Breast epithelium (tissue), 4 donors: ENCODE measurements at places on chromosomes 13 and 19.

DNA sequence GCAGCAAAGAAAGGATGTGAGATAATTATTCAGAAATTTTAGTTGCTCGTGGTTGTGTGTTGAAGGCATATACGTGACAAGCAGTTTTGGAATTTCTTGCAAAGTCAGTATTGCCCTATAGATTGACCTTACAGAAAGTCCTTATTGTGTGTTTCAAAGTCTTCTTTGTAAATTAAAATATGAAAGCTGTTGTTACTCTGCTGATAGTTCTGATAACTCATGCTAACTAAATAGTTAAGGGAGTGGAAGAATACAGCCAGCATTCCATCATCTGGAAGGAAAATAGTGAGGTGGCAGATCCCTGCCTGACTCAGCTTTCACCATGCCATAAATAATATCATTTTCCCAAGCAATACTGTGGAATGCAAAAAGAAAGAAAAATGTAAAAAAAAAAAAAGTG, 27.2 kb downstream of the WASF3 start:
- no peak for DNase-seq

DNA sequence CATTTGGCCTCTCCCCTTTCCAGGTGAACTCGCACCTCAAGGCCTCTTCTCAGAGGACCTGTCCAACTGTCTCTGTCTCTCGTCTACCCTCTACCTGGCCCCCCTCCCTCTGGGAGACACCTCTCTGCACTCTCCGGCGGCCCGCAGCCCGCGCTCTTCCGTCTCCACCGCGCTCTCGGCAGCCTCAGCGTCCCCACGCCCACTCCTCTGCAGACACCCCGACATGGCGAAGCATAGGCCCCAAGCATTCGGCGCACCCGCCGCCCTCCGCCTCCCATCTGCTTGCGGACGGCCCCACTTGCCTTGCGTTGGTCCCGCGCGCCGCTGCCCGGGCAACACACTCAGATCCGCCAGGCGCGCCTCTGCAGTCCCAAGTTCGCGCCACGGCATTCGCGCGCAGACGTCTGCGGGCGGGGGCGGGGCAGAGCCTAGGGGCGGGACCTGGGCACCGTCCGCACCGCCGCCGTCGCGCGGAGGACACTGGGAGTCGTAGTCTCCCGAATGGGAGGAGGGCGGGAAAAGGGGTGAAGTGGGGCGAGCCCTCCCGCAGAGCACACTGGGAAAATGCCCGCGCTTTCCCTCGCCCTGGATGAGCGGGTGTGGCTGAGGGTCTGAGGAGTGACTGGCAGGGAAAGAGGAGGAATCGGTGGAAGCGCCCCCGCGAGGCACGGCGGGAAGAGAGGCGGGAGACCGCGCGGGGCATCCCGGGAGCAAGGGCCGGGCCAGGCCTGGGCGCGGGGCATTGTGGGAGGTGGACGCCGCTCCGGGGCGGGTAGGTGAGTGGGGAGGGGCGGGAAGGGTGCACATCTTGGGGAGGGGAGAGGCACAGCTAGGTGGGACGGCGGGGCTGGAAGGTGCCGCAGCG, at the start of the genes LIG1 and ZSWIM9:
Gene LIG1, minus strand, starts transcription at position 406 of the 865 bp plus-strand sequence. CDS start 4,778 bp downstream, outside the sequence.
Gene ZSWIM9, plus strand, starts transcription at position 742 of the 865 bp plus-strand sequence. CDS start 1,123 bp downstream, outside the sequence.
- DNase-seq, result peak; percentile 88

DNA sequence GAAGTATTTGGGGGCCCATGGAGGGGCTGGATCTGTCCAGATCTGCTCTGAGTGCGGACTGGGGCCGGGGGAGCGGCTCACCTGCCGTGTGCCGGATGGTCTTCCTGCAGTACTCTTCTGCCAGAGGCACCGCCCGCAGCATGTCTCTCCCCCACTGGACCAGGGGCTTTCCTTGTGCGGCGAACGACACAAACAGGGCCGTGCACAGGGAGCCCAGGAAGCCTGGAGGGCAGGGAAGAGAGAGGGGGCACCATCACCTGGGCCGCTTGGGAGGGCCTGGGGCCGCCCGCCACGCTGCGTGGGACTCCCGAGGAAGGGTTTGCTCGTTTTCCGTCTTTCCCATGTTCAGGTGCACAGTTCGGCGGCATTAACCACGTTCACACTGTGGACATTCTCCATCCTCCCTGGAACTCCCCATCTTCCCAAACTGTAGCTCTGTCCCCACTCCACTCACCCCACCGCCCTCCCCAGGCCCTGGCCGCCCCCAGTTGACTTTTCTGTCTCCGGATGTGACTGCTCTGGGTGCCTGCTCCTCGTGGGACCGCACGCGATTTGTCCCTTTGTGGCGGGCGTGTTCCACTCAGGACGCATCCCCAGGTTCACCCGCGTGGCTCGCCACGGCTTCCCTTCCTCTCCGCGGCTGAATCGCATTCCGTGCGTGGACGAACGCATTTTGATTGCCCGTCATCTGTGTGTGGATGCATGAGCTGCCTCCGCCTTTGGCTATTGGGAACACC, 24.2 kb downstream of the ADPRHL1 start:
- DNase-seq, result no peak

- DNase-seq, result no peak
Measured at GRCh38 chr13:63864171-63864902, 2448.7 kb upstream of the PCDH20 start.

- peak; percentile 67 for DNase-seq
Measured at GRCh38 chr19:13181747-13182388, 31.7 kb downstream of the IER2 start.

DNA sequence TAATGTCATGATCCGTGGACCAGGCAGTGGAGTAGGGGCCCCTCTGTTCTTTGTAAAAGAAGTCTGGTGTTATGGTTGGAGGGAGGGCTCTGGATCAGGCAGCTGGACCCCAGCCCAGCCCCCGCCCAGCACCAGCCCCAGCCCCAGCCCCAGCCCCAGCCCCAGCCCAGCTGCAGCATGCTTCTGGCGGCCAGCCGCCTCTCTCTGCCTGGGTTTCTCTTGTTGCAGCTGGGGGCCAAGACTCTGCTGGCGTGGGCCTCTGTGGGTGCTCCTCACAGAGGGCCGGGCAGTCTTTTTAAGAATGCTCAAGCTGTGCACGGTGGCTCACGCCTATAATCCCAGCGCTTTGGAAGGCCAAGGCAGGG, 17.9 kb downstream of the DOT1L start:
- DNase-seq, result no peak

- DNase-seq, result no peak
Measured at GRCh38 chr13:92179223-92179622, 780.8 kb downstream of the GPC5 start.

DNA sequence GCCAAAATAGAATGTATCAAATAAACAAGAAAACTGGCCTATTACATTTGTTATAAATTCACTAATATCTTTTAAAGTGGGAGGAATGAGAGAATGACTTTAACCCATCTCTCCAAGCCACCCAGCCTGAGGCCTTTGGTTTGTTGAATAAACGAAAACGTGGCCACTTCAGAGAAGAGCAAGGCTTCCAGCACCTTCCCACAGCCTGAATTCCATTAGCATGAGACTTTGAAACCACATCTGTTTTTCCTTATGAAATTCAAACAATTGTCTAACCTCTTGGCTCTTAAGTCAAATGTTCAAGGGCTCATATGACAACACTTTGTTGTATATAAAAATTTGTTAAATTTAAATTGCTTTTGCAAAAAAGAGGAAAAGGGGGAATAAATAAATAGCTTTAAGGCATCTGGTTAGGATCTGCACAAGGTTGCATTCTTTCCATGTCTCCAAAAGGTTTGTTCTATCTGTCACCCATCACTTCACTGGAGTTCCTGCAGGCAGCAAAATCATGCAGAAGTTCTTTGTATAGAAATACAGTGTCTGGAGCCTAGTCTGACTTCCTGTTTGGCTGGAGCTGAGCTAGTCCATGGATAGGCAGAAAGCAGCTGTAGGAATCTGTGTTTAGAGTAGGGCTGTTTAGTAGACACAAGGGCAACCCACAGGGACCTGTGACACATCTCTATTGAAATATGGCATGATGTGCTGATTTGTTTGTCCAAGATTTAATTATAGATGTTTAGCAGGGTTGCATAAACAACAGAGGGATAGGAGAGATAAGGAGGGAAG, 502.3 kb downstream of the KCTD12 start:
- no peak for DNase-seq

GRCh38 chr19:55901369-55902079, 30.6 kb downstream of the NLRP13 start:
- no peak for DNase-seq

DNA sequence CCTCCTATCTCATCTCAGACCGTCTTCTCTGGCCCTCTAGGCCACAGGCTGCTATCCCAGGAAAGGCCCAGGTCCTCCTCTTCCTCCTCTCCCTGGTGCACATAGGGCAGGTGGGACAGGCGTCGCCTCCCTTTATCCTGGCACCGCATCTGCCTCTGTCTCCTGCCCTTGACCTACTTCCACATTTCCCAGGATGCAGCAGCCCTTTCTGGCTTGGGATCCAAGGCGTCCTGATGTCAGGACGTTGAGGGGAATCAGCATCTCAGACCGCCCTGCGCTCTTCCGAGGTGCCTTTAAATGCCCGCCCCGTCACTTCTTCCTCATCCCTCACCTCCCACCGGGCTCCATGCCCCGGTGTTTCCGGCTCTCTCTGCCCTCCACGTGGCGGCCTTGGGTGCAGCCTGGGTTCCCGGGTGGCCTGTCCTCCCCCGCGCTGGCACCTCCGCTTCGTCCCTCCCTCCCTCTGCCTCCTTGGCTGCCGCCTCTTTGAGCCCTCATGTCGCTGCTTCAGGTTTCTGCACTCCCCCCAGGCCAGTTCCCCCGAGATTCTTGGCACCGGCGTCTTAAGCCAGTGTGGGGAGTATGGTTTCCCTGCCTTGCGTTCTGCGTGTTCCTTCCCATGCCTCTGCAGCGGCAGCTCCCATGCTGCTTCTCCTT, 66.3 kb downstream of the KDM4B start:
- no peak for DNase-seq

GRCh38 chr19:4494691-4495064, 22.6 kb downstream of the HDGFL2 start:
- no peak for DNase-seq

GRCh38 chr19:45882652-45883585, 3.0 kb downstream of the IRF2BP1 start:
- peak; percentile 82 for DNase-seq

DNA sequence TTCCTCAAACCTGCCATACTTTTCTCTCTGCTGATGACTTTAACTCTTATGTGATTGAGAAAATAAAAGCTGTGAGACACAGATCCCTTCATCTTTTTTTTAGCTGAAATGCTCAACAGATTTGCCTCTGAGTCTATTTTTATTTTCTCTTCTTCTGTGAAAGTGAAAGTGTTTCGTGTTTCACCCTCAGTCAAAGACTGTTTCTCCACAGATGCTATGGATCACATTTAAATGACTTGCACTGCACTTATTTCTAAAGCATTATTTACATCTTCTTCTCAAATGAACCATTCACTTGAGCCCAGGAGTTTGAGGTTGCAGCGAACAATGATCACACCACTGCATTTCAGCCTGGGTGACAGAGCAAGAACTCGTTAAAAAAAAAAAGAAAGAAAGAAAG, 890.1 kb upstream of the PCDH20 start:
- no peak for DNase-seq

- no peak for DNase-seq
Measured at GRCh38 chr13:106623799-106624460, 56.0 kb upstream of the ARGLU1 start.

- no peak for DNase-seq
Measured at GRCh38 chr19:10660346-10660745, 6.2 kb downstream of the ILF3 start.

DNA sequence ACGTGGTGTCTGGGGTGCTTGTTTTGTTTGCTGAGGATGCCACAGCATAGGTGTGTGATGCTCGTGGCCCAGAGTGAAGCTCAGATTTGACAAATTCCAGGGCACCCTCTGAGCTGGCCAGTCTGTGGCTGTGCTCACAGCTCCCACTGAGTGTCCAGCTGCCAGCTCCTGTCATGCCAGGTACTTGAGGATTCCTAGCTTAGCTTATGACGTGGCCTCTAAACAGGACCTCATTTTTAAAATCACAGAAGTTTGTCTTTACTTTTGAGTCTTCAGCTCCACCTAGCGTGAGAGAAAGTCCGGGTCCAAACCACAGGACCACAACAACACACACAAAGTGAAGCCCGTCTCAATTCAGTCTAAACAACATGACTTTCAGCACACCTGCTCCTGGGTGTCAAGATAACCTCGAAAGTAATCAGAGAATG, 117.3 kb downstream of the RAB20 start:
- no peak for DNase-seq

GRCh38 chr13:98406971-98407370, 169.9 kb downstream of the STK24 start:
- DNase-seq, result no peak

DNA sequence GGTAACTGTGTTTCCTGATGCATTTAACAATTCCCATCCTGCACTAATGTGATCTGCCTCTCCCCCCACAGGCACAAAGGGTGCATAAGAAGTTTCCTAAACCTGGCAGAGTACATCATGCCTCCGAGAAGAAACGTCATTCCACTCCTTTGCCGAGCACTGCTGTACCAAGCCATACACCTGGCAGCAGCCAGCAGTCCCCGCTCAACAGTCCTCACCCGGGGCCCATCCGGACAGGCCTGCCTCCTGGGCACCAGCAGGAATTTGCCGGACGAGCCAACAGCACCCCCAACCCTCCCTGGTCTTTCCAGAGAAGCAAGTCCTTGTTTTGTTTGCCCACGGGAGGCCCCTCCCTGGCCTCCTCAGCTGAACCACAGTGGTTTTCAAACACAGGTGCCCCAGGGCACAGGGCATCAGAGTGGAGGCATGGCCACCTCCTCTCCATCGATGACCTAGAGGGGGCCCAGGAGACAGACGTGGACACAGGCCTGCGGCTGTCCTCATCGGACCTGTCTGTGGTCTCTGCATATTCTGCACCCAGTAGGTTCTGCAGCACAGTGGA, 58.3 kb downstream of the FAM124A start:
- DNase-seq, result no peak

DNA sequence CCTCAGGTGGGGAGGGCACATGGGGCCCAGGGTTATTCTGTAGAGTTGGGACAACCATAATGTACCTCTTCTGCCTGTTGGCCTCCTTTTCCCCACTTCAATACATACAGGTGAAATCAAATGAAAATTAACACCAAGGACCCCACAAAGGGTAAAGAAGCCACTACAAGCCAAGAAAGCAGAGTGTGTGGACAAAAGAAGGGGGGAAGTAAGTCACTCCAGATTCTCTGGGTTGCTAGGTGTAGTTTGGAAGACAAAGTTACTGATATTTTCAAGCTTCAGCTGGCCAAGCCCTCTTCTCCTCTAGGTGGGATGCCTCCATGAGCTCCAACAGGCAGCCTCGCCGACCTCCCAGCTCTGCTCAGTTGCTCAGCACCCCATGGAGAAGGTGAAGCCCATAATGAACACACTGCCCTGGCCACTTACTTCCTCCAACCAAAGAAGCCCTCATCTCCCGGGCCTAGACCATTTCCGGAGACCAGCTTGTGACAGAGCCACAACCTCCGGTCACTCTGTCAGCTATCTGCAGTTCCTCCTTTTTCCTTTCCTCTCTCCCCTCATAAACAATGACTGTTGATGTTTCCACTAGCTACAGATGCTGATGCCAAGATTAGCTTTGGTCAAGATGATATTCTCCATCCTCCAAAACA, 66.8 kb upstream of the MED4 start:
- no peak for DNase-seq
